ENCODE measurements at places on chromosomes 16 and 17.

DNA sequence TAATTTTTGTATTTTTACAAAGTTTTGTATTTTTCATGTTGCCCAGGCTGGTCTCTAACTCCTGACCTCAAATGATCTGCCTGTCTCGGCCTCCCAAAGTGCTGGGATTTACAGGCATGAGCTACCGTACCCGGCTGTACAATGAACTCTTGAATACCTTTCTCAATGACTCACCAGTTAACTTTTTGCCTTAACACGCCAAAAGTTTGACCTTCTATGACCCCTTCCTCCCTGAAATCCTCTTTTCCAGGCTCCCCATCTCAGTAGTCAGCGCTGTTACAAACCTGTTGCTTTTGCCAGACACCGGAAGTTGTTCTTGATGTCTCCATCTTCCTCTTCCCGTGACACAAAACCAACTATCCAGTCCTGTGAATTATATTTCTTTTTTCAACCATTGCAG lies 158.1 kb upstream of the ASIC2 start:
- DNase-seq: no peak

DNA sequence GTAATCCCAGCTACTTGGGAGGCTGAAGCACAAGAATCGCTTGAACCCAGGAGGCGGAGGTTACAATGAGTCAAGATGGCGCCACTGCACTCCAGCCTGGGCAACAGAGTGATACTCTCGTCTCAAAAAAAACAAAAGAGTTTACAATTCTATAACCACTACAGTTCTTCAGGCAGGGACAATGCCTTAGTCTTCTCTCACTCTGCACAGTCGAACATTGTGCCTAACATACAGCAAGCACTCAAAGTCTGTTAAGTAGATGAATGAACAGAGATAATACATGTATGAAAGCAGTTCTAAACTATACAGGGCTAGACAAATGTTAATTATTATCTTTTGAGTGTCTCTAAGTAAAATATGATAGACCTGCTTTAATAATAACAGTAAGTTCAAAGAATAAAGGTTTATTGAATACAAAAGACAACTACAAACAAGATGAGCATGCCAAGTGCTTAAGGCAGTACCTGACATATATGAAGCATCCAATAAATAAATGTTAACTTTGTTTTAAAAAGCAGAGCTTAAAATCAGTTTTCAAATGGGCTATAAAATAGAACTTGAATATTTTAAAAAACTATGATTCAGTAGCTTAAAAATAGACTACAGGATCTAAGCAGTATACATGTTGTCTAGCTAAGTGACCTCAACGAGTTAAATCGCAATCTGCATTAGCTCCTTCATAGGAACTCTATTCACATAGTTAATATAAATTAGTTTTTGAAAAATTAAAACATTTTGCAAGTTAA lies 19.3 kb downstream of the INTS2 start:
- no peak for DNase-seq

GRCh38 chr17:56231693-56232092 lies 78.4 kb downstream of the ANKFN1 start:
- DNase-seq: no peak

DNA sequence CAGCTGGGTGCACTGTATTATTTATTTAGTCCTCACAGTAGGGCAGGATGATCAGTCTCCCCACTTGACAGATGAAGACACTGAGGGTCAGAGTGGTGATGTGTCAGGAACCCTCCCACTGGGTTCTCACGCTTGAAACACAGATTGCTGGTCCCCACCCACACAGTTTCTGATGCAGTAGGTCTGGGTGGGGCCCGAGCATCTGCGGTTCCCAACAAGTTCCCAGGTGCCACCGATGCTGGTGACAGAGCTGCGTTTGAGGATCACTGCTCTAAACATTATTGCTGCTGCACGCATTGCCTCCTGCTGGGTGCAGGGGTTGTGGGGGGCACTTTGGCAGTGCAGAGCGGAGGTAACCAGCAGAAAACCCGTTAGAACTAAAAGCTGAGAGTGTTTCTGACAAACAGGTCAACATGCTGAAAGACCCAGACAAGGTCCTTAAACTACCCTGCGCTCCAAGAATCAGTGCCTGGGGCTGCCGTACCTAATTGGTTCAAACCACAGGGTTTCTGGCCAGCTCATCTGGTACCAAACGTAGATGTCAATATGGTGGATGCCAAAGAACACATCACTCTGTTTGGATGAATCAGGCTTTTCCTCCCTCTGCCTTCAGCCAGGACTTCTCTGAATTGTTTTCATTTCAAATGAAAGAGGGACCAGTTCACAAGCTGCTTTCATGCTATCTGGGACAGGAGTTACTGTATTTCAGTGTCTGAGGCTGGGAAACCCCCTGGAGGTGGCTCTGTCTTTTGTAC lies 76.0 kb downstream of the ABCC1 start:
- peak; percentile 35 for DNase-seq

- DNase-seq: no peak
Observed at GRCh38 chr16:61149709-61150108, 886.5 kb downstream of the CDH8 start.

GRCh38 chr17:8975091-8975725 lies 9.7 kb upstream of the PIK3R5 start:
- DNase-seq: no peak

DNA sequence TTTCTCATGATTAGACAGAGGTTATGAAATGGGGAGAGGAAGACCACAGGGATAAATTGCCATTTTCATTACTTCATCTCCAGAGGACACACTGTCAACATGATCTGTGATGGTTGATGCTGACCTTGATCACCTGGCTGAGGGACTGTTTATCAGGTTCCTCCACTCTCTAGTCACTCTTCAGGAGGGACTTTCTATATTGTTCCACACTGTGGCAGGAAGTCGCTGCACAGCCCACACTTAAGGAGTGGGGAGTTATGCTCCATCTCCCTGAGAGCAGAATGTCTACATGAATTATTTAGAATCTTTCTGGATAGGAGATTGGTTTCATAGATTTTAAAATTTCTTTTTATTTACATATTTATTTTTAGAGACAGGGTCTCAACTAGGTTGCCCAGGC lies 46.7 kb downstream of the CYB5B start:
- no peak for DNase-seq

- no peak for DNase-seq
Observed at GRCh38 chr17:58488428-58488890, 251 bp upstream of the HSF5 start.

DNA sequence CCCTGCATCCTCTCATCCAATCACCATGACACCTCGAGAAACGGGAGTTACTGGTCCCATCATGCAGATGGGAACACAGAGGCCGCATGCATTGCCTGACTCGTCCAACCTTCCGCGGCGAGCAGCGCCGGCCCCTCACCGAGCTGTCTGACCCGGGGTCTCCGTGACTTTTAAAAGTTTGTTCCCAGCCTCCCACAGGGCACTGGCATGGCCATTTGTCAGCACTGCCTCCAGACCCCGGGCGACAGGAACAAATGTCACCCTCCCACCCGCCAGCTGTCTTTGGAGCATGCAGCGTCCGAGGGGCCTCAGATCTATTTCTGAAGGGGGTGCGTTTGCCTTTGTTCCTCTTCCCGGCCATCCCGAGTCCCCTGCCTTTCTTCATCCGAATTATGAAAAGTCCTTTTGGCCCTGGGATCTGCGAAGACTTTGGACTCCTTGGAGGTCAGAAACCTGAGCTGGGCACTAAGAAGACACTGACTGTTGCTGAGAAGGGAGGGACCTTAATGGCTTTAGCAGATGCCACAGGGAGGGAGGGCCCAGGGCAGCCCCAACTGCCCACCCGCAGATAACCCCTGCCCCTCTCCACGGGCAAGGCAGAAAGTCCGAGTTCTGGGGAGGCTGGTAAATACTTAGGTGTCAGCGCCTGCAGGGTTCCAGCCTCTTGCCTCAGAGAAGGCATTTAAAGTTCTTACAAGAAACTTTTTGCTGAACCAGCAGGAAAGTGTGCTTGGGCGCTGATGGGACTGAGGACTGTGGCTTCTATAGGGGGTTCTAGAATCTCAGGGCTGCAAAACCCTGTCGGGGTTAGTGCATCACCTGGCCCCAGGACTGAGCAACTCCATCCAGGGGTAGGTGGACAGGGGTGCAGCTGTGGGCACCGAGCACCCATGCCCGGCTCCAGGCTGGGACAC lies 348.1 kb downstream of the FOXL1 start:
- DNase-seq: no peak

DNA sequence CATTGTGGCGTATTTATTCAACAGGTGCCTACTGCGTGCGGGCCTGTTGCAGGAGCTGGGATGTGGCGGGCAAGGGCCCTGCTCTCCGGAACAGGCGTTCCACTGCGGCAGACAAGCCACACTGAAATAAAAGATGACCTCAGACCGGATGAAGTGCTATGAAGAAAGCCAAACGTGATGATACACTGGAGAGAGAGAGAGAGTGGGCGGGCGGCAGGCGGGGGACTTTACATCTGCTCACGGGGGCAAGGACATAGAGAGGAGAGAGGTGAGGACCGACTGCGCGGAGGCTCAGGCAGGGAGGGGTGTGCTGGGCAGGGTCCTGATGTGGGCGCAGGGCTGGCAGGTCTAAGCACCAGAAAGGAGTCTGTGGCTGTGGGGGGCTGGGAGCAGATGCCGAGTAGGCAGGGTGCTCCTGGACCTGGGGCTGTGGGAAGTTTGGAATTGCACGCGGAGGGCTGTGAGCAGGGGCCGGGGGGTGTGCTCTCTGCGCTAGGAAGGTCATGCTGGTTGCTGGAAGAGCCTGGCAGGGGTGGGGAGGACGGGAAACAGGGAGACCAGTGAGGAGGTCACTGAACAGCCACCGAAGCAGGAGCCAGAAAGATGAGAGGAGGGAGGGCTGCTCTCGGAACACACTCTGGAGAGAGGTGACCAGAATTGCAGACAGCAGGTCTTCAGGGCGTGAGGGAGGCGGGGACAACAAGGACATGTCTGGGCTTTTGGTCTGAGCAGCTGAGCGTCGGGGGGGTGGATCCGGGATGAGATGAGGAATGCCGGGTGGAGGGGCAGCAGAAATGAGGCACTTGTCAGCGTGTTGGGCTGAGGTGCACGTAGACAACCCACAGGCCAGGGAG lies 9.9 kb downstream of the MXRA7 start:
- no peak for DNase-seq

DNA sequence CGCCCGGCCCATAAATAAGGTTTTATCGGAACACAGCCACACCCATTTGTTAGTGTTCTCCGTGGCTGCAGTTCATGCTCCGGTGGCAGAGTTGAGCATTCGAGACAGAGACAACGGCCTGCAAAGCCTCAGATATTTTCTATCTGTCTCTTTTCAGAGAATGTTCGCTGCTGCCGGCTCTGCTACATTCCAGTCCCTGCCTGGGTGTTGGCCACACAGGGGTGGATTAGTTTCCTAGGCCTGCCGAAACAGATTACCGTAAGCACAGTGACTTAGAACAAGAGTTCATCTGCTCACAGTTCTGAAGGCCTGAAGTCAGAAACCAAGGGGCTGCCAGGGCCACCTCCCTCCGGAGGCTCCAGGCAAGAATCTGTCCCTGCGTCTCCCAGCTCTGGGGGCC lies 19.1 kb upstream of the GSG1L start:
- DNase-seq: no peak

GRCh38 chr17:7046127-7046724 lies 2.3 kb upstream of the SLC16A11 start:
- no peak for DNase-seq

DNA sequence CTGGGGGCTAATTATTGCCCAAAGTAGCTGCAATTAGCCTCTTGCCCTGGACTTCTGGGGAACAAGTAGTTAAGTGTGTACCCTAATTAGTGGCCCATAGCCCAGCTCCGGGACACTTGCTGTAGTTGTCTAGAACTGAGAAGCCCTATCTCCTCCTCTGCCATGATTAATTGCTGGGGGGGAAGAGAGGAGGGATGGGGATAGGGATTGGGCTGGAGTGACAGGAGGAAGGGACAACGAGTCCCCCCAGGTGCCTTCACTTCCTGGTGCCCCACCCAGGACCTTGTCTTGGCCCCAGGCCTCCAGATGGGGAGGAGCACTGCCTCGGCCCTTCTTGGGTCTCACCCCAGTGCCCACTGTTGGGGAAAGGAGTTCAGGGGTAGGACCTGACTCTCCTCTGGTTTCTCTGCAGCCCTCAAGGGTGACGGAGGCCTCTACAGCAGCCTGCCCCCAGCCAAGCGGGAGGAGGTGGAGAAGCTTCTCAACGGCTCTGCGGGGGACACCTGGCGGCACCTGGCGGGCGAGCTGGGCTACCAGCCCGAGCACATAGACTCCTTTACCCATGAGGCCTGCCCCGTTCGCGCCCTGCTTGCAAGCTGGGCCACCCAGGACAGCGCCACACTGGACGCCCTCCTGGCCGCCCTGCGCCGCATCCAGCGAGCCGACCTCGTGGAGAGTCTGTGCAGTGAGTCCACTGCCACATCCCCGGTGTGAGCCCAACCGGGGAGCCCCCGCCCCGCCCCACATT lies 17.4 kb downstream of the NGFR start:
- no peak for DNase-seq

- no peak for DNase-seq
Observed at GRCh38 chr16:57485091-57485915, 990 bp downstream of the DOK4 start.

DNA sequence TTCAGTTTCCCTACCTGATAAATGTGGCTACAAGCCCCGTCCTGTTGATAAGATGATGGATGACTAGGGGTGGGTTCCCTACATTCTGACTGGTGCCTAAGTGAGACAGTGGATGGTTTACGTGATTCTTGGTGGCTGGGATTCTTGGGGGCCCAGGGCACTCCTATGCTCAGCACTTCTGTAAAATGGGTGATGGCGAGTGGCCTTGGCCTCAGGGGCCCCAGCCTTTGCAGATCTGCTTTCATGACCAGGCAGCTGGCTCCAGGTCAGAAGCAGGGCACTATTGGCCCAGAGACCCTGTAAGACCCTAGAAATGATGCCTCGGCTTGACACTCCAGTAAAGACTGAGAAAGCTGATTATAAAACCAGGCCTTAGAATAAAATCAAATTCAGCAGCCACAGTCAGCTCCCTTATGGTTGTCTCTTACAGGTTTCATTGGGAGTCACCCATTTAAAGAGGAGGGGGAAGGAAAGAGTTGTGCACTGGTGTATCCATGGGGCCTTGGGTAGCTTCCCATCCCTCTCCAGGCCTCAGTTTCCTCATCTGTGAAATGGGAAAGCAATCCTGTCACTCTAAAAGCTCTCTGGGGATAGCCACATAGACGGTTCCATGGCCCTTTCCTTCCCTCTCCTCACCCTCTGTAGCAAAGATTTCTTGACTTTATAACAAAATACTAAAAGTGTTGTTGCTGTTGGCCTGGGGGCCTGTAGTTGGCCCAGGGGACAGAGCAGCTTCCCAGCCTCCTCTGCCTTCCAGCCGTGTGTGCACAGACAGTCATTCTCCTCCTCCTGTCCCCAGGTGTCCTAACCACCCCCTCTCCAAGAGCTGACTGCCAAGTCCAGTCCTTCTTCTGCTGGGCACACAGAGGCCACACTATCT lies 1.2 kb downstream of the SNX20 start:
- no peak for DNase-seq

- no peak for DNase-seq
Observed at GRCh38 chr16:80670170-80670865, 129.5 kb downstream of the DYNLRB2 start.

GRCh38 chr17:32570081-32570396 lies 83.2 kb downstream of the CDK5R1 start:
- DNase-seq: no peak

GRCh38 chr17:34644941-34645550 lies 65.7 kb downstream of the TMEM132E start:
- no peak for DNase-seq

GRCh38 chr17:42276359-42276608 lies at the start of gene STAT5B:
Gene STAT5B, minus strand, starts transcription at chr17:42276391. Its CDS starts 44,264 bp downstream, at chr17:42232127.
- peak; percentile 47 for DNase-seq
